ENCODE measurements at places on chromosomes 7 and 10. TPM values are rescaled to one million over a fixed set of nuclear protein-coding genes. Genes with fewer than 3 reads are reported as not detected.

Gene BMPER
- not detected for total RNA-seq

Gene TBXAS1
- 3.1 TPM for total RNA-seq

Gene TYW1B
- total RNA-seq: 3.8 TPM

Gene ELN
- 0.50 TPM for total RNA-seq

Gene CH25H
- 0.17 TPM for total RNA-seq

Gene SAP25
- total RNA-seq: 2.0 TPM

Gene MACC1
- total RNA-seq: 3.2 TPM

Gene GCK
- total RNA-seq: not detected

GRCh38 chr10:62075414-62075813 is 173.9 kb downstream of the ARID5B start:
- no peak for DNase-seq

- DNase-seq: no peak
Observed at GRCh38 chr10:22229802-22230157, 12.0 kb upstream of the EBLN1 start.

DNA sequence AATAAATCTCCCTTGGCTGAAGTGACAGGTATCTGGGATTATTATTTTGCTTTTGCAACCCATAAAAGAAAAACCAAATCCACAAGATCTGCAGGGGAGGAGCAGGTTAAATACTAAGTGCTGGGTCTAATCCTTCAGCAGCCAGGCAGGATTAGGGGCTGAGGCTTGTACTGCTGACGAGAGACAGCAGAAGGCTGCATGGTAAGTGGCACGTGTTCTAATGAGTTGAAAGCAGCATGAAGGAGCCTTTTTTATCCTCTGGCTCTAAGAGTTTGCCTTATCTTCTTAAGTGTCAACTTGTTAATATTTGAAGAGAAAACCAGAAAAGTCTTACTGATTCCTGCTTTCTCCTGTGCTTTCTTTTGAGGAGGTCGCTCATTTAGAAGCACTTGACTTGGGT is 50.0 kb downstream of the LYZL2 start:
- DNase-seq: no peak

DNA sequence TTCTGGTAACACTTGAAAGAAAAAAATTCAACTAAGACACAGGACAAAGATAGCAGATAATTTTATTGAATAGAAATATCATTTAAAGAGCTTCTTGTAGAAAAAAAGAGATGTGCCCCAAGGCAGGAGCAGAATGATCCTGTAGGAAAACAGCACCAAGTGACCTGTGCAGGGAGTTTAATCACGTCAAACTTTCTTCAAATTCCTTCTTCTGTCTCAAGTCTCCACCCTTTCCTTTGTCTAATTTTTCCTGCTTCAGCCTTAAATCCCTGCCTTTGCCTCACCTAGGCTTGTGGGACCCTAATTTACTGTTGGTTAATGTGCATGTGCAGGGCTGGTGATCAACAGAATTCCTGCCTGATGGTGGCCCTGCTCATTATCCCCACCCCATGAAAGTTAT is 481.4 kb downstream of the IPMK start:
- no peak for DNase-seq

GRCh38 chr7:128022631-128023532 is 8.4 kb downstream of the LRRC4 start:
- DNase-seq: peak; percentile 78

GRCh38 chr7:45569290-45569685 is 4.9 kb upstream of the ADCY1 start:
- no peak for DNase-seq

DNA sequence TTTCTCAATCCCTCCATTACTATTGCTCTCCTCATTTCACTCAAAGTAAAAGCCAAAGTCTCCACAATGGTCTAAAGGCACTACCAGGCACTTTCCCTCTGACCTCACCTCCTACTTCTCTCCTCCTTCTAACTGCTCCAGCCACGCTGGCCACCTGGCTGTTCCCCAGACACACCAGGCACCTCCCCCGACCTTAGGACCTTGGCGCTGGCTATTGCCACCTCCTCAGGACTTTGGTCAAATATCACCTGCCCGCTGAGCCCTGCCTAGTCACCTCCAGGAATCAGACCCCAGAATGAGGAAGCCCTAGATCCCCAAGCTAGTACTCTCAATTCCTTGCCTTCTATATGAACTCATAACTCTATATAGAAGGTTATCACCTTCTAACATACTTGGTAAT is 66.2 kb upstream of the STEAP1B start:
- no peak for DNase-seq

DNA sequence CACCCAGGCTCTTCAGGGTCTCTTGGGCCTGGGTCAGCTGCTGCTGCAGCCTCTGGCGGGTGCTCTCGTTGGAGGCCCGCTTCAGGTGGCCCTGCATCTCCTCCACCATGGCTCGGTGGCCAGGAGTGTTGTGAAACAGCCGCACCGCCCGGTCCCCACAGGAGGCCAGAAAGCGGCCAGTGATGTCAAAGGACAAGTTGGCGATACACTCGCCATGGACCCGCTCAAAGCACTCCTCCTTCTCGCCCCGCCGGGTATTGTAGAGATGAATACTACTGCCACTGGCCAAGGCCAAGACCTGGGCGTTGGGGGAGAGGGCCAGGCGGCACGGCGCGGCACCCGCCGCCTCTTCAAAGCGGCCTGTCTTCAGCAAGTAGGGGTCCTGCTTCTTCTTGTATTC is 7.9 kb downstream of the TBL2 start:
- no peak for DNase-seq

DNA sequence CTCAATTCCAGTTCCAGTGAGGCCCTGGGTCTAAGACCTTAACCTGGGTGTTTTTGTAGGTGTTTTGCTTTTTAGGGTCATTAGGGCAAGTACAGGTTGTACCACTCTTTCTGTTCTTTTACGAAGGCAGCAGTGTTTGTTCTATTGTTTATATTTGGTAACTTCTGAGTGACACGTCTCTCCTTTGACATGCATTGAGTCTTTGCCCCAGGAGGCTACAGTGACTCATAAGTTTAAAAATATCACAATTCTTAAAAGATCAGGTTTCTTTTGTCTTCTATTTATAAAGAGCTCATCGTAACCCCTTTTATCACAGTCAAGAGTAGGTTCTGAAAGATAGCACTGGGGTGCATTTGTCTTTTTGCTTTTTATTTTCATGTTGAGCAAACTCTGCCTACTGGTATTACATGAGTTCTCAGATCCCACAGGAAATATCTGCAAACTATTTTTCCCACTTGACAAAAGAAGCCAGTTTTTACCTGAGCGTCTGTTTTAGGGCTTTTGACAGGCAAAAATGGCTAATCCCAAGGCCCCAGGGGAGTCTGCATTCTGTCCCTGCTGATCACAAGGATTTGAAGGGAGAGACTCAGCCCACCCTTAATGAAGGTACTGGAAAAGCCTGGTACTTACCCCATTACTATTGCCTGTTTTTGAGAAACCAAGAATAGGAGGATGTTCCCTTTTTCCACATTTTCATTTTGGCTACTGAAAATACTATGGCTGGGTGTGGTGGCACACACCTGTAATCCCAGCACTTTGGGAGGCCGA is 7.9 kb downstream of the NUDT13 start:
- DNase-seq: peak; percentile 70

DNA sequence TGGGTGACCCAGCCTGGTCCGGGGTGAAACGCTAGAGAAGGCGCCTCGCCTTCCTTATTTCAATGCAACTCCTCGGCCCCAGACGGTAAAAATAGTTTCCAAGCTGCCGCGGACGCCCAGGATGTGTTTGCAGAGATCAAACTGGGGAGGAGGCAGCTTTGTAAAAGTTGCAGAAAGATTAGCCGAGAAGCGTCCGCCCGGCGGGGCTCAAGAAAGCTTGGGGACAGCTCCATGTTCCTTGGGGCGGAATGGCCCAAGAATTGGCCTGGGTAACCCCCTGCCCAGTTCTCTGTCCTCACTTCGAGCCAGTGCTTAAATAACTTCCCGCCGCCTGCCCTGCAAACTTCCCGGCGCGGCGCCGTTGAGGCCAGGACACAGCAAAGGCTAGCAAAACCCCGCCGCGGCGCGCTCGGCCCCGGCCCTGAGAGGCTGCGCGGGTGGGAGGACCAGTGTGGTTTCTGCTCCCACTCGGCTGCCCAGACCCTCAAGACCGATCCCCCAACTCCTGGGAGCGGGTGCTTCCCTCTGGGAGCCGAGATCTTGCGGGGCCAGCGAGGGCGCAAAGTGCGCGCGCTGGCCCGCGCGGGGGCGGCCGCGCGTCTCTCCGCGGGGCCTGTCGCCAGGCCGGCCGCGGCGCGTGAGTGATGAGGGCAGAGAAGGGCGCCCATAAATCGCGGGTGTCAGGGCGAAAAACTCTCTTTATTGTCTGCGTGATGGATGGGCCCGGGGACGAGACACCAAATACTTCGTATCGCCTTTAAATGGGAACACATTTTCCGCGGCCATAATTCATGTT is 6.3 kb upstream of the ZNF503 start:
- DNase-seq: peak; percentile 63

GRCh38 chr10:86304436-86304835 is 62.2 kb downstream of the GRID1 start:
- no peak for DNase-seq

DNA sequence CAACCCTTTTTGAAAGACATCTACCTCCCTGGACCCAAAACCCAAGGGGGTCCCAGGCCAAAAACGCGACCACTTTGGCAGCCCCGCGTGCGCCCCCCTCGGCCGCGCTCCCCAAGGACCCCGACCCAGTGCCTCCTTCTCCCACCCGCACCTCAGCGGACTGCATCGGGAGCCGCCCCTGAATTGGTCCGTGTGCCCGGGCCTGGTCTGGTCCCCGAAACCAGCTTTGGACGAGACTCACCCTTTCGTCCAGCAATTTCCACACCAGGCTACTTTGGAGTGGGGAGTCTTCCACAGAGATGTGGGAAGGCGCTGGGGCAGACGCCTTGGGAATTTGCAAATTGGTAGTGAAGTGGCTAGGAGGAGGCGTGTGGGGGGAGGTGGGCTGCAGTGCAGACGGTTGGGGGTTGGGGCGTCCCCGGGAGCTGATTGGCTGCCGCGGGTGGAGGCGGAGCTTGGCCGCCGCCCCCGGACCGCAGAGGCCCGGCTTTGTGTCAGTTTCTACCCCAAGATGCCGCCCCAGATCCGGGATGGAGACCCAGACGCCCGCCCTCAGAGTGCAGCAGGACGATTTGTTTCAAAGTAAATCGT is 16.9 kb downstream of the TCAF1 start:
- DNase-seq: no peak

DNA sequence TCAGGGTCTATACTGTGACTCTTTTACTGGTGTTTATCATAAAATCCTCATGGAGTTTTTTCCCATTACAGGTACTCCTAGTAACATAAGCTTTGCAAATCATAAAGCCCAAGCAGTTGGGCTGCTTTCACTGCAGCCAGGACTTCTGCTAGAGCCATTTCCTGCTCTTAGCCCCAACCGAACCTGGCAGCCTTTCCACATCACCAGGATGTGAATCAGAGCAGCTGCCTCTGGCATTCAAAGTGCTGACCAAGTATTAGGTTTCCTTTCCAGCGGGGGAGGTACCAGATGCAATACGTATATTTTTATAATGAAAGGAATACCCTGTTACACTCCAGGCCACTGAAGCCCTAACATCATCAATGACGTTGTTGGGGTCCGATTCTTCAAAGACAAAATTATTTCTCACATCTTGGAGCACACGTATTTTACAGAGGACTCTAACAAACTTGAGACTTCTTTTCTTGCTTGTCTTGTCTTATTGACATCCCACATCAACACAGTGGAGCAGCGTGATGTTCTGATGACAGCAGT is 3.6 kb upstream of the HTR5A start:
- peak; percentile 70 for DNase-seq

DNA sequence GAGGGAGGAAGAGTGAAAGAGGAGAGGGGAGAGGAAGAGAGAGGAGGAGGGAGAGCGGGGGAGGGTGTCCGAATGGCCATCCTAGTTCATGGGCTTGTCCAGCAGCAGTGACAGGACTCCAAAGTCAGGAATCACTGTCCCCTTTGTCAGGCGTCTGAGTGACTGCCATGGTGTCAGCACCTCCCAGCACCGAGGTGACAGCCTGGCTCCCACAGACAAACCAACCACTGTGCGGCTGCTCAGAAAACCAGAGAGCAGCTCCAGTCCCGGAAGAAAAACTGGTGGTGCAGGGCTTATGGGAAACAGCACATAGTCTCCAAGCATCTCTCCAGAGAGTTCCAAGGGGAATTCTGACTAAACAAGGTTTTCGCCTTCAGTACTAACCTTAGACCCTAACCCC is 18.9 kb upstream of the FGFR2 start:
- DNase-seq: no peak

GRCh38 chr10:72124989-72125388 is 36.6 kb upstream of the SPOCK2 start:
- DNase-seq: no peak

- DNase-seq: peak; percentile 3
Observed at GRCh38 chr7:125450749-125451148, 521.1 kb upstream of the POT1 start.

- no peak for DNase-seq
Observed at GRCh38 chr7:124354201-124354600, 321.3 kb upstream of the TMEM229A start.

All from mammary epithelial cell (primary cell).